ENCODE measurements at places on chromosomes 11 and 22.

DNA sequence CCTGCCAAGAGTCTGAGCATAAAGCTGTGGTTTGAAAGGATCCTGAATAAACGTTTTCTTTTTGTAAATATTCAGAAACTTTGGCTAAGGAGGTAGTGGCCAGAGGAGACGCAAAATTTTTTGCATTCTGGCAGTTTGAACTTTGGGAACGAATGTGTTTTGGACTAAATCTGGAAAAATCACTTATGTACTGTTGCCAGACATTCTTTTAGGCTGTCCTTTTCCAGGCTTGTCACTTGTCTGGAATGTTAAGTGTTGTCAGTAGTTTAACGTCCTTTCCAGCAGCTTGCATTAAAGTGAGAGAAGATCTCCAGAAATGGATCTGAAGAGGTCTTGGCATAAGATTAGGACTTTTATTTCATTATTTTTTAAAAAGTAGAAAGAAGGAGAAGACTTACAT lies 18.5 kb downstream of the SPECC1L start:
- no peak for DNase-seq

GRCh38 chr11:6405052-6405667 lies 13.7 kb downstream of the APBB1 start:
- no peak for DNase-seq

DNA sequence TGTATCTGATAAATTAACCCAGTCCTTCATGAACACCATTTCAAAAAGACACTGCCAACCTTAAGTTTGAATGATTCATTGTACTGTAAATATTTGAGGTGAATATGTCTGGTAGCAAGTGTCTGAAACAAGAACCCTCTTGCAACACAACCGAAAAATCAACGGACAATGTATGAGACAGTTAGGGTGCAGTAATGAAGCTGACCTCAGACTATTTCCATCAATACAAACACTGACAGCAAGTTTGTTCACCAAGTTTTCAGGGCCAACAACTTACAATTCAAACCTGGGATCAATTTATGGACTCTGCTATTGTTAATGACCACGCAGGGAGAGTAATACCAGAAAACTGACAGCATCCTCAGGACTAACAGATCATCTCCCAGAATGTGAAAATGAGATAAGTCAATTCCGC lies 126.3 kb downstream of the CADM1 start:
- no peak for DNase-seq

GRCh38 chr11:96664110-96664509 lies 274.3 kb downstream of the JRKL start:
- DNase-seq: no peak

All from omental fat pad (tissue), 4 donors.